Activated T-helper 1 cell treated with Interleukin-2 at 50 U/mL for 16 hours (primary cell): ENCODE measurements at places on chromosomes 16 and 17.

DNA sequence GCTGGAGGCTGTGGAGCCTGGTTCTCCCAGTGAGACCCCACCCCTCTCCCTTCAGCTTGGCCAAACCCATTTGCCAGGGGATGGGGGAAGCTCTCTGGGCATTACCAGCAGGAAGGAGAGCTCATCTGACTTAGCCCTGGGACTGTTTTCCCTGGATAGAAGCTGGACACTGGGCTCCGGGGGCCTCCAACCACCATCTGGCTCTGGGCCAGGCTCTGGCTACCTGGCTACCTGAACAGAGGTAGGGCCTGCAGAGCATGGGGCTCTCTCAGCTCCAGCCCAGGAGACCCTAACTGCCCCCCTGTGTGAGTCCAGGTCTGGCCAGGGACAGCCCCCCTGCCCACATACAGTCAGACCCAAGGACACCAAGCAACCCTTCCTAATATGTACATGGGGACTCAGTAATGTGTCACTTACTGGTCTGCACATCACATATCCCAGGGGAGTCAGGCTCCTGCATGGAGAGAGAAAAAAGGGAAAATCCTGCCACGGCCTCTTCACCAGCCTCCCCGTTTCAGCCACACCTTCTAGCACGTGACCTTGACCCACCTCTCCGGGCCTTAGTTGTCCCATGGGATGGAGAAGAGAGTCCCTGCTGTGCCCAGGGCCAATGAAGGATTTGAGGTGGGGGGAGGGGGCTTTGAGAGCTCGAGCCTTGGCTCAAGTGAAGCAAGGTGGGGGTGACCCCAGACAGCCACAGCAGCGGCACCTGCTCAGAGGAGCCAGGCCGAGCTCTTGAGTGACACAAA is 13.8 kb downstream of the CNGB1 start:
- no peak for DNase-seq

GRCh38 chr17:78780335-78780734 is 1.7 kb downstream of the CYTH1 start:
- no peak for DNase-seq

DNA sequence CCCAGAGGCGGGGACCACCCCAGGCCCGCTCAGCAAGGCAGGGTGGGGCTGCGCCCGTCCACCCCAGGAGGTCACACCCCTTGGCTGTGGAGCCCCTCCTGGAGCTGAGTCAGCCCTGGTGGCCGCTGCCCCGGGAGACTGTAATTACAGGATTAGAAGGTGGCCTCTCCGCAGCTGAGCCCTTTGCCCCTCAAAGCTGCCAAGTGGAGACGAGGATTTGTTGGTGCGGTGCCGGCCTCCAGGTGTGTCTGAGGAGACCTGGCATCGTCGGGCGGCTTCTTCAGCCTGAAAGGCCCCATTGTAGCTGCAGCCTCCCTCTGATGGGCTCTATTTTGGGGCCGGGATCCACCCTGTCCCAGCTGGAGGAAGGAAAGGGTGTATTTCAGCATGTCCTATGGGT is 22.7 kb upstream of the SPNS2 start:
- DNase-seq, result no peak

GRCh38 chr16:47469227-47469626 is 8.1 kb downstream of the PHKB start:
- no peak for DNase-seq

- DNase-seq, result no peak
Observed at GRCh38 chr16:48636521-48636920, 26.5 kb upstream of the N4BP1 start.

- no peak for DNase-seq
Observed at GRCh38 chr16:28267356-28267755, 25.0 kb upstream of the SBK1 start.

- DNase-seq, result no peak
Observed at GRCh38 chr17:19017401-19017800, 12.8 kb upstream of the FAM83G start.

DNA sequence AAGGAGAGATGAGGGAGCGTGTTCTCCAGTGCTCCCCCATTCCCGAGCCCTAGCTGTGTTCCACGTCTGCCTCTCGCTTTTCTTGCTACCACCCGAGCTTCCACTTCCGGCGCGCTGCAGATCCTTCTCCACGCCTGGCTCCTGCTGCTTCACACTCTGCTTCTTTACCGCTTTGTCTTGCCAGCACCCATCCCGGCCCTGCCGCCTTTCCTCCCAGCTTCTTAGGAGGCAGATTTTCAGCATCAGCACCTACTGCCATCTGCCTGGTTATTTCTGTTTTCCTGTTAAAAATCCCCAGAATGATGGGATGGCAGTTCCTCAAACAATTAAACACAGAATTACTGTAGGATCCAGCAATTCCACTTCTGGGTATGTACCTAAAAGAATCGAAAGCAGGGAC is 64.7 kb downstream of the ELAC2 start:
- DNase-seq, result no peak
